ENCODE measurements at places on chromosomes 13 and 19. TPM values are rescaled to one million over a fixed set of nuclear protein-coding genes. Genes with fewer than 3 reads are reported as not detected.

DNA sequence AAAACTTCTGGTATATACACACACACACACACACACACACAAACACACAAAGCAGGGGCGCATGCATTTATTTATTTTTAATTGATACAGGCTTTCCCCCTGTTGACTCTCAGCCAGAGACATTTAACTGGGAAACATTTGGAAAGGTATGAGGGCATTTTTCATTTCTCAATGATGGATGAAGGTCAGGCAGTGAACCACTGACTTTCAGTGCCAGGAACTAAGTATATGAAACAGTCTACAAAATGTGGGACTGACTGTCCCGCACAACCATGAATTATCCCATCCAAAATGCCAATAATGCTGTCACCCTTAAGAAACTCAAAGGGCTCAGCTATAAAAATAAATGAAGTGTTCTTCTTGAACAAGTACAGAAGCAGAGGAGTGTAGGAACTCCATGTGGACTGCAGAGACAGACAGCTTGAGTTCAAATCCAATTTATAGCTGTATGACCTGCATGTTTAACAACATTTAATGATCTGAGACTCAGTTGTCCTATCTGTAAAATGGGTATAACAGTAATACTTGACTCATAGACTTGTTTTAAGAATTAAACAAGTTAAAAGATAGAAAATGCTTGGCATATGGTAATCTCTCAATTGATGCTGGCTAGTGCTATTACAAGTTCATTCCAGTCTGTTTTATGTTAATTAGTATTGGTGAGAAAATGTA, 25.0 kb upstream of the INTS6 start:
- DNase-seq, result no peak

DNA sequence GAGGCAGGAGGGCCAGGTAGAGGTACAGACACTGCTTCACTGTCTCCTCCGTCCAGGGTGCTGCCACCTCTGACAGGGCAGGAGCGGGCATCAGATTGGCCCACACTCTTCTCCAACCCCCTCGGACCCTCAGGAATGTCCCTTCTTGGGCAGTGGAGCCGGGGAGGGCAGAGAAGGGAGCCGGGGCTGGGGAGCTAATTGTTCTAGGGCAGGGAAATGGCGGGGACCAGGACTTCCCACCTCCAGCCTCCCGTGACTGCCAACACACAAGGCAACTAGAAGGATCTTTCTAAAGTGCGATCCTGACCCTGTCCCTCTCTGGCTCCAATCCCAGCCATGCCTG, 10.1 kb upstream of the RSPH6A start:
- no peak for DNase-seq

GRCh38 chr19:39186391-39186790, 10.4 kb upstream of the NCCRP1 start:
- no peak for DNase-seq

- DNase-seq, result no peak
Measured at GRCh38 chr19:10986301-10987127, 25.7 kb downstream of the SMARCA4 start.

ZNF442 gene
- total RNA-seq, result 0.64 TPM

Measured in fibroblast of villous mesenchyme (primary cell).